ENCODE measurements at places on chromosomes 1 and 21.

GRCh38 chr1:92956254-92957029, 4.8 kb downstream of the DIPK1A start:
- no peak for DNase-seq

- DNase-seq = no peak
Measured at GRCh38 chr1:94515296-94515947, 26.1 kb downstream of the F3 start.

DNA sequence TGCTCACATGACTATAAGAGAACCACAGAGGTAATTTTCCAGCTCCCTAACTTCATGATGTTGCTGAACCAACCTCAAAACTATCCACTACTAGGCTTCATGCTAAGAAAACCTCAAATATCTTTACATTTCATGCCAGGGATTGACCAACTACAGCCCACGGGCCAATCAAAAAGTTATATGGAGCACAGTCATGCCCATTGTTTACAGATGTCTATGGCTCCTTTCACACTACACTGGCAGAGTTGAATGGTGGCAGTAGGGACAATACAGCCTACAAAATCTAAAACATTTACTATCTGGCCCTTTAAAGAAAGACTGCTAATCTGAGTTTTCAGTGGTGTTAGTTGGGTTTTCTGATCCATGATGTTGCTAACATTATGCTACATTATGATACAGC, 154.8 kb downstream of the TM2D1 start:
- DNase-seq = no peak

- no peak for DNase-seq
Measured at GRCh38 chr1:164755690-164756089, 196.7 kb downstream of the PBX1 start.

- DNase-seq = no peak
Measured at GRCh38 chr1:93015590-93015989, 54.3 kb upstream of the DIPK1A start.

GRCh38 chr21:33296156-33296555, 28.6 kb upstream of the IFNAR1 start:
- DNase-seq = no peak

DNA sequence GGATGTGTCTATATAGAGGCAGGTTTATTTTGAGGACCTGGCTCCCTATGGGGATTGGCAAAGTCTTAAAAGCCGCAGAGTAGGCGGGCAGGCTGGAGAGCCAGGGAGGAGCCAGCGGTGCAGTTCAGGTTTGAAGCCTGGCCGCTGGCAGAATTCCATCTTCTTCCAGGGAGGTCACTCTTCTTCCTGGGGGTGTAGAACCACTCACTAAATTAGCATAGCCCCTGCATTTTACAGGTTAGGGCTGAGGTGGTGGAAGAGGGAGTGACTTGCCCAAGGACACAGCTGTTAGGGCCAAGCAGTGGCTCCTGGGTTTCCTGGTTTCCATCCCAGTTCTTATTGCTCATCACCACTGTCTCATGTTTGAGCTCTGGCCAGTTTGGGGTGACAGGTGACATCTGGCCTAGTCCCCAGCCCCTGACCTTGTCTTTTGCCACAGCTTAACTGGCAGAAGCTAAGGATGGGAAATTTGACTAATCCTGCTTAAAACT, 1.4 kb downstream of the PINK1 start:
- no peak for DNase-seq

DNA sequence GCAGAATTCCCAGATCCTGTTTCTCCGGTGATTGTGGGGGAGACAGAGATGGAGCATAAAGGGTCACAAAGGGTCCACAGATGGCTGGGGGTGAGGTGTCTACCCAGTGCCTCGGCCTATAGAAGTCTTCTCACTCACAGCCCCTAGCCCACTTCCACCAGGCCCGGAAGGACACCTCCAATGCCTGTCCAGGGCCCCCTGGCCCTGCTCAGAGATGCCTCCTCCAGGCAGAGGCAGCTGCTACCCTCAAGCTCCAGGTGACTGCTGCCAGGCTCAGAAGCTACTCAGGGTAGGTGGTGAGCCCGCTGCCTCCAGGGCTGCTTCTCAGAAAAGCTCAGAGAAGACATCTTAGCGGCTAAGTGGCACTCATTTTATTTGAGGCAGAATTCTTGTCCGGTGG, 22.0 kb upstream of the ZC3H12A start:
- DNase-seq = no peak

DNA sequence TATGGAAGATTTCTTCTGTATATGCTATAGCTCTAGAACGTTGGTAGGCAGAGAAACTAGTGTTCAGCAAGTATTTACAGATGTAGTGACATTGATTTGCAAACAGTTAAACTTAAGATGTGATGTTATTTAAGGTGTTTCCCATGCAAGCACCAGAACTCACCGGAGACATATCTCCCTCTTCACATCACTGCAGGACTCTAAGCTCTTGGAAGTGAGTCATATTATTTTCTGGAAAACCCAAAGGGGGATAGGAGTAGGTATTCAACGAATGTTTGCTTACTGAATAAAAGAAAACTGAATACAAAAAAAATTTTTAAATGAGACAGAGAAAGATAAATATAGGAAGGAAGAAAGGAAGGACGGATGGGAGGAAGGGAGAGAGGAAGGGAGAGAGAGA, 25.0 kb downstream of the RGS4 start:
- DNase-seq = no peak

- DNase-seq = no peak
Measured at GRCh38 chr1:221865808-221866207, 123.9 kb upstream of the DUSP10 start.

DNA sequence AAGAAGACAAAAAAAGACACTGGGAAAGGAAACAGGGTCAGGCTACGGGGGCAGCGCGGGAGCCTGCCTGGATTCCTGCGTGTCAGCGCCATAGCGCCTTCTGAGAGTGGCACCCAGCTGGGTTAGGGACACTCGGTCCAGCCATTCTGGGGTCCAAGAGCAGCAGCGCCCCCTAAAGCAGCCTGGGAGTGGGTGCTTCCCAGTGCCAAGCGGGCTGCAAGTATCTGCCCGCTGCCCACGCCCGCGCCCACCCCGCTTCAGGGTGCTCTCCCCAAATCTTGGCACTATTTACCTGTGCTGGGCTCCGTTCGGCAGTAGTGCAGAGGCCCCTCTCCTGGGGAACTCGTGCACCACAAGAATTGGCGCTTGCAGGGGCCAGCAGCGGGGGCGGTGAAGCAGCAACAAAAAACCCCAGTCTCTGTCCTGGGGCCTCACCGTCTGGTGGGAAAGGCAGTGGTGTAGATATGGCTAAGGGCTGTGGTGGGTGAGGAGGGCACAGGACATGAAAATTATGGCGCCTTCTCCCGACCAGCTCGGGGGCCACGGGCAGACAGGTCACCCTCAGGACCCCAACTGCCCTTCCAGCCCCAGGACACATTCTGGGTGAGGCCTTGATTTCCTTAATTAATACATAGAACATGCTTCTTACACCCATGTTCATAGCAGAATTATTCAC, 24.1 kb upstream of the LBR start:
- DNase-seq = no peak

GRCh38 chr1:165624441-165624840, 6.6 kb upstream of the MGST3 start:
- DNase-seq = no peak

DNA sequence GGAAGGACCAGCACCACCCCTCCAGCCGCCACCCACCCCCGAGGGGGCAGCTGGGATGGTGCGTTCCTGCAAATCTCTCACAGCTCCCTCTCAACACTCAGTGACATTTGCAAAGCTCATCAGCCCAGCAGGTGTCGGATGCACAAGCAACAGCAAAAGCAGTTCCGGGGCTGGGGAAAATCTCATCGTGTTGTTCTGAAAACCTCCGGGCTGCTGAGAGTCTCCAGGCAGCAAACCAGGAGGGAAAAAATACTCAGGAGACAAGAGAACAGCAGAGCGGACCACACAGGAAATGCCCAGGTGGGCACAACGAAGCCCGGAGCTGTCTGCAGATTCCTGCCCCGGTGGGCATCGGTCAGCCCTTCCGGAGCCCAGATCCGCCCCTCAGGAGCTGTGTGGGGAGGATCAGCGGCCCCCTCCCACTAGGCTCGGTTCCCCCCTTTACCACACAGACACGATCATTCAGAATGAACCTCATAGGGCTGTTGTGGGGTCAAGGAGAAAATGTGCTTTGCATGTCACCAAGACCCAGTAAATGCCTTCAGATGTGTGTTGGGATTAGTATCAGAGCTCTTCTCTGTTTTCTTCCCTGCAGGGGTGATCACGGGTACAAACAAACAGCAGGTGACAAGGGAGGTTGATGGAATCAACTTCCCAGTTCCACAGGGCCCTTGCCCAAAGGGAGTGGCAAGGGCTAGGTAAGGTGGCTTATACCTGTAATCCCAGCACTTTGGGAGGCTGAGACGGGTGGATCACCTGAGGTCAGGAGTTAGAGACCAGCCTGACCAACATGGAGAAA, 127.0 kb upstream of the TIAM1 start:
- no peak for DNase-seq

DNA sequence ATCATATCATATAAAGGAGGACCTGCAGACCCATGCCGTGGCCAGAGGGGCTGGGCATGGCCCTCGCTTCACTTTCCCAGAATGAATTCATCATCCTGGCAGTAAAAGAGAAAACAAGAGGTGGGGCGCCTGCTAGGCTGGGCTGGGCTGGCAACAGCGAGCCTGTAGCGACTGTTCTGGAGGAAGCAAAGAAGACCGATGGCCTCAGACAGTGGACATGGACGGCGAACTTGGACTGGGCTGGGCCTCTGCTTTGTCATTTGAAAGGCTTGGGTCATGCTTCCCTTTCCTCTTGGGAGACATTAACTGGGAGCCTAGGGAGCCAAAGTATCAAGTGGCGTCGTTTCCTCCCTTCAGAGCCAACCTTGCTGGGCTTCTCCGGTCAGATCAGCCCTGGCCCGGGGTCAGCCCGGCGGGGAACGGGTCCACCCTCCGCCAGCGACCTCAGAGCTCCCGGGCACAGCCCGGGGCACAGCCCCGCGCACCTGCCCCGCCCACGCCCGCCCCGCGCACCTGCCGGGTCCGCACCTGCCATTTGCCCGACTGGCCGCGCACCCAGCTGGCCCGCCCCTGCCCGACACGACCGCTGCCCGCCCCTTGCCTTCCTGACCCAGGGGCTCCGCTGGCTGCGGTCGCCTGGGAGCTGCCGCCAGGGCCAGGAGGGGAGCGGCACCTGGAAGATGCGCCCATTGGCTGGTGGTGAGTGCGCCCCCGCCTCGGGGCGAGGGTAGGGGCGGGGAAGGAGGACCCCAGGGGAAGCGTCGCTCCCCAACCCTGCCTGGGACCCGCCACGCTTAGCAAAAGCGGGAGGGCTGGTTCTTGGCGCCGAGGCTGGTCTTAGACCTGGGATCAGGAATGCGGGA, at the start of gene FAM3B:
TSS of gene FAM3B (plus strand) at position 602 of the 863 bp plus-strand sequence. CDS start at position 681, 79 bp downstream.
- DNase-seq = no peak

GRCh38 chr21:42258150-42258884, 39.4 kb downstream of the ABCG1 start:
- no peak for DNase-seq

DNA sequence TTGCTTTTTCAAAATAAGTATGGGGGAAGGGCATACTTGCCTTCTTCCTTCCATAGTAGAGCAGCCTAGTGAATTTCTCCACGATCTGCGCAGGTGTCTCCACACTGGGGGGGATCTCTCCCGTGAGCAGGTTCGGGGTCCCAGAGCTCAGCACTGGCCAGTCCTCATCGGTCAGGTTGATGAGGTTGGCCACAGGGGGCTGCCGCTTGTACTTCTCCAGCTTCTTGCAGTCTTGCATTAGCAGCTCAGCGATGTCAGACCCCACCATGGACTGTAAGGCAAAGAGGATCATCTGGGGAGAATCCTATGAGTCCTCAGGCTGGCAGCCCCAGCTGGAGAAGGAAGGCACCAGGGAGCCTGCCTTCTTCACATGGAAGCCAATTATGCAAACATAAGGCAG, 11.8 kb downstream of the SEC16B start:
- DNase-seq = no peak

- no peak for DNase-seq
Measured at GRCh38 chr21:25582164-25582790, 25.0 kb downstream of the MRPL39 start.

DNA sequence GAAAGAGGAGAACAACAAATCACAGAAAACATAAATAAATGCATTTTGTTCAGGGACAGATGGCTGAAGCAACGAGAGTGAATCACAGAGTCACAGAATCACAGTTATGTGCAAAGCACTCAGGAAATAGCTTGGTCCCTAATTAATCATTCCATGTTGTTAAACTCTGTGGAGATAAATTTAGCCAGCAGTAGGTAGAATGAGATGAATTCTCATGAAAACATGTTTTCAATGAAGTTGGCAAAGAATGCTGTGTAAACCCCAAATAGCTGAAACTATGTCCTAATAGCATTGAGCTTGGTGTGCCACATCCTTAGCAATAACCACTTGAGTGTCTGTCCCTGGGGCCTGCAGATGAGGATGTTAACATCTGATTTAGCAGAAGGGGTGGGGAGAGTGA, 20.4 kb downstream of the LEPR start:
- DNase-seq = no peak

DNA sequence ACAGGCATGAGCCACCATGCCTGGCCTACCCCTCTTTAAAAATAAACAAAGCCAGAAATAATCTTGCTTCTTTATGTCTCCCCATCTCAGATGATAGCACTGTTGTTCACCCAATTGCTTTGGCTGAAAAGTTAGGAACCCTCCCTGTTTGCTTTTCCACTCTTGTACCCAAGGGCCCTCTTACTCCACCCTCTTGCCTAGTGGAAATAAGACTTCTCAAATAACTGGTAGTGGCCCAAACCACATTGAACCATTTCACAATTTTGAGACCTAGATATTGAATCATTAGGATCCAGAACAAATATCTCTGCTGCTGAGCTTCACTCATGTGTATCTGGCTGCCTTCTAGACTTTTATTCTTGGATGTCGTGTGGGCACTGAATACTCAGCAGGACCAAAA, 37.7 kb downstream of the RNF220 start:
- DNase-seq = no peak

GRCh38 chr1:57470036-57470435, 46.2 kb upstream of the DAB1 start:
- DNase-seq = no peak

DNA sequence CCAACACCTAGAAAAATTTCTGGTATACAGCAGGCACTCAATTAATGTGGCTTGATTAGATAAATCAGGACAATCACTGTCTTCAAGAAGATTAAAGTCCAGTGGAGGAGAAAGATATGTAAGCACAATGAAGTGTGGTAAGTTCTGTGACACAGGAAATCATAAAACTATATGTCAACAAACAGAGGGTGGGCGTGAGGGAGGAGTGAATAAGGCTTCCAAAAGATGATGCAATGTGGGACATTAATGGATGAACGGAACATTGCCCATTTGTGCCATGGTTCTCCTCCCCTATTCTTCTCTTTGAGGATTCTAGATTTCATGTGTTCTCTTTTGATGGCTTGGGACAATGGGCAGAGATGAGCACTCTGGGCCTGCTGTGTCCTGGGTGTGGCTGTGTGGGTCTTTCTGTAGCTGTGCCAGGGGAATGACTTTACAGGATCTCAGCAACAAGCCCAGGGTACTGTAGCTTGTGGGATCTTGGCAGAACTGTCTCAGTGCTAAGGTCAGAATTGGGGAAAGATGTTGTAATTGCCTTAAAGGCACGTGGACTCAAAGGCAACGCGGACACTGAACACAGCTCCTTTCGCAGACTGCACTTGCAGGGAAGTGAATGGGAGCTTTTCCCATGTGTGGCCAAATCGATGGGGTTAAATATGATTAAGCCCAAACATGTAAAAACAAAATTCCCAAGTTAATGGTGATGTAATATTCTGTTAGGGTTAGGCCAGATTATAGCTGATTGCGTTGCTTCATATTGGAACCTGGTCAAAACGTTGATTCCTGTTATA, 366.9 kb downstream of the TGFB2 start:
- no peak for DNase-seq

GRCh38 chr1:181095763-181096184, 7.3 kb downstream of the IER5 start:
- no peak for DNase-seq

GRCh38 chr21:41349619-41350390, 12.0 kb upstream of the MX2 start:
- DNase-seq = no peak

Measured in GM12878 (cell line).